ENCODE measurements at places on chromosomes 5 and 9.

DNA sequence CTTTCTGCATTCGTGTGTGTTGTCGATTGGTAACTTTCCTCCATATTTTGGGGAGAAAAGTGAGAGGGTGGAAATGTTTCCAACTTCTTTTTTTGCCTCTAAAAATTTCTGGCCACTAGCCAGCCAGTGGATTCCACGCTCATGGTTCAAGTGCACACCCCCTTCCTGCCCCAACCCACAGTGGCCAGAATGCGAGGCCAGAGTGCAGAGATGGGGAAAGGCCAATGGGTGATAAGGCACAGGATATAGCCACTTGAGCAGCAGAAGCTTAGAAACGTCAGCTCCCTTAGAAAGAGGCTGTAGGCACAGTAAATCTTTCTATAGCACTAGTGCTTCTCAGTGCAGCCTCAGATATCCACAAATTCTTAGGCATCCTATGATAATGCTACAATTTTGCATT lies 75.8 kb upstream of the ADRB2 start:
- DNase-seq, result no peak

DNA sequence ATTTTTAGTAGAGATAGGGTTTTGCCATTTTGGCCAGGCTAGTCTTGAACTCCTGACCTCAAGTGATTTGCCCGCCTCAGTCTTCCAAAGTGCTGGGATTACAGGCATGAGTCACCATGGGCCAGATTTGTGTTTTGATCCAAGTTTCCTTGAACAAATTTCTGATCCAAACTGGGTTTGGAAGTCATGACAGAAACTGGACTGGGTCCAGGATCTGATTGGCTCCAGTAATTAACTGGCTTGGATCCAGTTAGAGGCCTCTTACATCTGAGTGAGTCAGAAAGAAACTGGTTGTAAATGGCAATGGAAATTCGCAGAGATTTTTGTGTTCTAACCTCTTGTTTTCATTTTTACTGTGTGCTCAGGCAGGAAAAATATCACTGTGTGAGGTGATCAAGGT lies 141.6 kb downstream of the SLC25A46 start:
- no peak for DNase-seq

- no peak for DNase-seq
These were observed 24.6 kb upstream of the APBA1 start for GRCh38 chr9:69696802-69697201.

DNA sequence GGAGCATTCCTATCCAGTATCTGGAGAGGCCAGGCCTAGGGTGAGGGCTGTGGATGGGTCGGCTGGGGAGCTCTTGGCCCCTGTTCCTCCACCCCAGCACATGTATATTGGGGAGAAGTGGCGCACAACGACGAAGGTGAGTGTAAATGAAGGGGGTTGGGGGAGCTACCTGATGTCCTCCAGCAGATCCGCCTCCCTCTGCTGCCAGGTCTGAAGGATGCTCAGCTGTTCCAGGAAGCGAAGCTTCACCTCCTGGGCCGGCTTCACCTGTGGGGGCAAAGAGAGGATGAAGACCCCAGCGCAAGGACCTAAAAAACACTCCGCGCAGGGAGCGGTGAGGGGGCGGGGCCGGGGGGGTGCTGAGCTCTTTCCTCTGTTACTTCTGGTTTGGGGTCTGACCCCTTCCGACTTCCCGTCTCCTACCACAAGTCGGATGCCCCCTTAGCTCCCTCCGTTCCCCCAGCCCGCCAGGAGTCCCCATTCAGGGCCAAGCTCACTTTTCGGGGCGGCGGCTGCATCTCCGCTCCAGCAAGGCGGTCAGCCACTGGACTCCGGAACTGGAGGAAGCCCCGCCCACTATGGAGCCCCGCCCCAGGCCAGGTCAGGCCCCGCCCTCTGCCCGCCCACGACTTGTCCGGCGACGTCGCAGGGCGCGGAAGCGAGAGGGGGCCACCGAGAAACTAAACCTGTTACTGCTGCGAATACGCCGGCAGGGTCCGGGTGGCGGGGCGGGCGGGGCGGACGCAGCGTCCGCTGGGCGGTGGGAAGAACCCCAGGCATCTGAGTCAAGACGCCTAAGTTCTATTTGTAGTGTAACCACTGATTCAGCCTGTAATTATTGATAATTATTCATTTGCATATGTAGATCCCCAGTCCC lies at the start of gene FCHSD1:
FCHSD1 (minus strand) TSS at position 568 of the 877 bp plus-strand sequence; CDS start at position 518, 50 bp downstream.
- DNase-seq, result peak; percentile 95

DNA sequence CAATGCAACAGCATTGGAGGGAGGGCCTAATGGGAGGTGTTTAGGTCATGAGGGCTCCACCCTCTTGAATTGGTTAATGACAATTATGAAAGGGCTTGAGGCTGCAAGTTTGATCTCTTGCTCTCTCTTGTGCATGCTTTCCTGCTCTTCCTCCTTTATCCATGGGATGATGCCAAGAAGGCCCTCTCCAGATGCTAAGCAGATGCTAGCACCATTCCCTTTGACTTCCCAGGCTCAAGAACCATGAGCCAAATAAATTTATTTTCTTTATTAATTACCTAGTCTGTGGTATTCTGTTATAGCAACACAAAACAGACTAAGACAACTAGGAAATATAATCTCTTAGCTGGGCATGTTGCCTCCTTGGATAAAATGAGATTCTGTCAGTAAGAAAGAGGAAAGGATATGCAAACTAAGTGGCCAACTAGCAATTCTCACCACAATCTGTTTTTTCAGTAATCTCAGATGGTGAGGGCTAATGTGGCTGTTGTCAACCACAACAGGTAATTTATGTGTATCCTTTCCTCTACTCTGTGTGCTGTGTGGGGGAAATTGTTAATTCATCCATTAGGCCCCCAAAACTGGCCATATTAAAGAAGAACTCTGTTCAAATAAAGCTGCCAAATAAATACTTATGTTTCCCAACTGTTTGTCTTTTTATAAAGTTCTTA lies 269.1 kb upstream of the CD180 start:
- DNase-seq, result no peak

DNA sequence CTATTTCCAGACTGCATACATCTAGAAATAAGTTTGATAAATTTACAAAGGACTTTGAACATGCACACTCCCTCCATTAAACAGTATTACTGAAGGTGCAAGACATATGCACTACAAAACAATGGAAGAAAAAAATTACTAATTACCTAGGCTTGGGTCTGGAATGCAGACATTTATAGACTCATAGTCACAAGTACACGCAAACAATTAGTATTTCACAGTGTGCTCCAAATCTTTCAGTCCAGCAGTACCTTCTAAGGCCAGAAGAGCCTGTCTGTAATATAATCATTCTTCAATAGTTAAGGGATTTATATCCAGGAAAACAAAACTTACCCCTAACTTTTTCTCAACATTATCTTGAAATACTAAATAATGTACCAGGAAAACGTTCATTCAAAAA lies 11.2 kb downstream of the RICTOR start:
- DNase-seq, result no peak

GRCh38 chr9:109507421-109507838 lies 9.3 kb upstream of the PTPN3 start:
- DNase-seq, result no peak

- no peak for DNase-seq
These were observed 130.5 kb upstream of the ITGA1 start for GRCh38 chr5:52657247-52657645.

DNA sequence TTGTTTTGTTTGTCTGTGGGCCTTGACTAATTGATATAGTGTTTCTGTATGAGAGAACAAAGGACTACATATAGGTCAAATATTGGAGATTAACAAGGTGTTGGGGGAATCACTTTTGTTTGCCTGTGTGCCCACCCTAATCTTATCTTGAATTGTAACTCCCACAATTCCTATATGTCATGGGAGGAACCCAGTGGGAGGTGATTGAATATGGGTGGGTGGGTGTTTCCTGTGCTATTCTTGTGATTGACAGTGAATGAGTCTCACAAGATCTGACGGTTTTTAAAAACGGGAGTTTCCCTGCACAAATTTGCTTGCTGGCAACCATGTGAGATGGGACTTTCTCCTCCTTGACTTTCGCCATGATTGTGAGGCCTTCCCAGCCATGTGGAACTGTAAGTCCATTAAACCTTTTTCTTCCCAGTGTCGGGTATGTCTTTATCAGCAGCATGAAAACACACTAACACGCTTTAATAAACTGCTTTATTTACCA lies 64.9 kb upstream of the HSPB3 start:
- no peak for DNase-seq

- DNase-seq, result no peak
These were observed 771 bp upstream of the TMEM171 start for GRCh38 chr5:73119451-73120157.

DNA sequence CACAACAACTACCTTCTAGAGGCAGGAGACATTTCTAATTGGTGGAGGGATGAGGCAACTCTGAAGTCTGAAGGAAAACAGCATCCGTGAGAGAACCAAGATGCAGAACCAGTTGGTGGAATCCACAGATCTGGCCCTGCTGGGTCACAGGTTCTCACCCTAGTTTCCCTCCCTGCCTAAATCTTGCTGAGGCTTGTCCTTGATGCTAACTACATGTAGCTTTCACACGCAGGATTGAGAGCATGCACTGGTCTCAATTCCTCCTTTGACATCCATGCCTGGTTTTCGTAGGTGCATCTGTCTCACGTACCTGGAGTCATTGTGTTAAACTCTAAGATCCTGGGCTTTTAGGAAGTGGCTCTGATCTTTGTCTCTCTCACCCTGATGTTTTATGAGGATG lies 9.7 kb upstream of the F2RL1 start:
- no peak for DNase-seq

DNA sequence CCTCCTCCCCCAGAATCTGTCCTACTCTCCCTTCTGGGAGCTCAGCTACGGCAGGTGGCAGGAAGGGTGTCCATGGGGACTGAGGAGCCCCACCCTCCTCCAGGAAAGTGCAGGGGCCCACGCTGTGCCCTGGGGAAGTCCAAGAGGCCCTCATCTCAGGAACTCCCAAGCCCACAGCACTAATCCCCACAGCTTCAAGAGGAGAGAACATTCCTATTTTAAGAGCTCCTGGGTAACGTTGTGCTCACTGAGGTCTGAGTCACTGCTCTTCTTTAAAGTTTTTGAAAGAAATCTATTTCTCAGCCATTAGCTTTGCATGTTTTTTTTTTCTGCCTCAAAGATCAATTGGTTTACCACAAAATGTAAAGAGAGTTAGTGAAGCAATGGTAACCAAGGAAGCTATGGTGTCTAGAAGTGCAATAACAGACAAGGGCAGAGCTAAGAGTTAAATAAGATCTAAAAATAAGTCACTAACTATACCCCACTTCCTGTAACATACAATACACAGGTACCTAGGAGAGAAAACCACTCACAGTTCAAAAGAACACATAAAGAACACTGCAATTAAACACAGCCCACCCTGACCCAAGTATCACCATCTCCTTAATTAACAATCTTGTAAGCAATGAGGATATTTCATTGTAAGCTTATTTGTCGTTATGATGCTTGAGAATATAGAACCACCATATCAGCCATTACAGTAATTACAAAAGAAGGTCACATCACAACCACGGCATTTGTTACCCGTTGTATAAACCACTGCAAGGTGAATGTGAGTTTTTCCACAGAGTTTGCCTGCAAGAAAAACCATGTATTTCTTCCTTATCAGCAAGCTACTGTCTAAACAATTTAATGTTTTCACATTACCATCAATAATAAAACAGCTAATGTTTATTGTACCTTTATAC lies 382.3 kb upstream of the SLC30A5 start:
- DNase-seq, result no peak

DNA sequence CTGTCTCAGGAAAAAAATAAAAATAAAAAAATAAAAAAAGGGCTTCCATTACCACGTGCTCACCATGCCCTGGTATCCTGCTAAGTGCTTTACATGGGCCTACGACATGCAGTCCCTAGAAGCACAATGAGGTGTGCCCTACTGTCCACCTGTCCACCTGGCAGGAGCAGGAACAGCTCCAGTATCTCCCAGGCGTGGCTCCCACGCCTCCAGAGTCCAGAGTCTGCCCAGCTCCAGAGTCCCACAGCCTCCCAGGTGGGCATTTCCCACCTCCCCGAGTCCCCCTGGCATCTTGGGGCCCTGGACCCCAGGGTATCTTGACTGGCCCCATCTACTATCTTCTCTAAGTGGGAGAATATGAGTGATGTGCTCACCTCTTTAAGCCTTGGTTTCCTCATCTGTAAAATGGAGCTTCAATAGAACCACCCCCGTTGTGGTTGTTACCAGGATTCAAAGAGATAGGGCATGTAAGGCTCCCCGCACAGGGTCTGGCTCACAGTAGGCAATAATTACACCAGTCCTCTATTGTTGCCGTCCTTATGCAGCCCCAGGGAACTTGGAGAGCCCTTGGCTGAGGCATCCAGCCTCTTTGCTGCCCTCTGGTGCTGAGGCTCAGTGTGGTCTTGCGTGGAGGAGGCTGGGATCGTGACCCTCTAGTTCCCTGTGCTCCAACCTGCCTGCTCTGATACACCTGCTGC lies 8.9 kb downstream of the CXCL14 start:
- DNase-seq, result no peak

DNA sequence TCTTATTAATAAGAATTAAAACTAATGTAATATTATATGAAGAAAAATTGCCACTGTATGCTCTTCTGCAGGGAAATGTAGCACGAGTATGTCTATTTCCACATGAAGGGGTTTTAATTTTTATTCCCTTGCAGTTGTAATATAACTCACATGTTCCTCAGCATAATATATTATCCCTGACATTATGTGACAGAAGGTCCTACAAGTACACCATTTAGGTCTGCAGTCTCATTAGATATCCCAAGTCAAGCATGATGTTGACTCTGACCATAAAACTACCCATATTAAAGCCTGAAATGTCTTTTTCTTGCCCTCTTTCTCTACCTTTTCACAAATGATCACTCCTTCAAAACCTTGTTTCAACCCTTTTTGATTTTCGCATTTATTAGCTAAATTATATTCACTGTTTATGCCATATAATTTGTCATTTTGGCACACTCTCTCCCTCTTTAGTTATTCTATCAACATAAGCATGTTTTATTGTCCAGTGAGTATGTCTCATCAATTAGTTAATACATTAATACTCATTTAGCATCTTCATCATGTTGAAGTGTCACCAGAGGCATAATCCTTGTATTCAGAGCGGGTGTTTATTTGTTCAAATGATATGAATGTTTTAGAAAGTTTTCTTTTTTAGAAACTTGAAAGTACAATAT lies 532.8 kb downstream of the MAT2B start:
- no peak for DNase-seq

DNA sequence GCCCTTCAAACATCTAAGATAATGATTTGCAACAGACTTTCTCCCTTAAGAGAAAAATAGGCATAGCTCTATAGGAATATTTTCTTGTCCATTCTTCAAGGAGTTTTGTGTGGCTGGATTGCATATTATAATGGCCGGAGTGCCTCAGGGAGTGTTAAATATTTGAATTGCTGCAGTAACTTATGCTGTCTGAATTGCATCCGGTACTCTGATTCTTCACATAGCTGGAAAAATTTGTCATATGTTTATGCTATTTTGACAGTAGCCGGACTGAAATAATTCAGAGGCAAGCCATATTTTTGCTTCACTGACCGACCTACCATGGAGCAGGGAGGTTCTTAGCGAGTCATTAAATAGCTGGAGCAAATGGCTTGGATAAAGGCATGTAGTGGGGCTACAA lies 621.0 kb downstream of the ACTL7B start:
- no peak for DNase-seq

GRCh38 chr5:1948111-1948510 lies 65.4 kb upstream of the IRX4 start:
- no peak for DNase-seq
